ENCODE measurements at places on chromosomes 4 and X.

DNA sequence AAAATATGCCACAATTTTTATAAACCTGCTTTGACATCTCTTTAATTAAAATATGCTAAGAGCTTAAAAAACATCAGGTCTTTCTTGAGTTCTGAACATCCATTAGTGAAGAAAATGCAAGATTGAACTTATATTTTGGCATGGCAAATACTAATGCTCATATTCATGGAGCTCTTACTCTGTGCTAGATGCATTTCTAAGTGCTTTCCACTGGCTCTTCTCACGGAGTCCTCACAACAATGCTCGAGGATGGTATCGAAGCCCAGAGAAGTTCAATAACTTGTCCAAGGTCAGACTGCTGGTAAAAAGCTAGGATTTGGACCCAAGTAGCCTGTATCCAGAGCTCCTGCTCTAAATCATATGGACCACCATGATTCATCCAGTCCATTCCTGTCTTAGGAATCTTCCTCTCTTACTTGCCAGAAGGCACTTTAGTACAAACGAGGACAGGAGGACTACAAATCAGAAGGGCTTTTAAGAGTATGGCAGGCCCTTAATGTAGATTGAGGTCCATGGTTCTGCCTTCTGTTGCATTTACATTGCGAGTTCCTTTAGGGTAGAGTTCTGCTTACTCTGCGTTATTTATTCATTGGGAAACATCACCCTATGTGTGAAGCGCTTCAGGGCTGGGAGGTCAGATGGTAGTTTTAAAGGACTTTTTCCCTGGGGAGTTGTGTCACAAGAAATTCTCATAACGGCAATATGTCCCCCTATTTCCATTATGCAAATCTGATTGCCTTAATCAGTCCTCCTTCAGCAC lies 199.2 kb downstream of the RASL11B start:
- no peak for DNase-seq

GRCh38 chr4:140717313-140717712 lies 38.9 kb downstream of the TBC1D9 start:
- DNase-seq = no peak

- no peak for DNase-seq
Measured at GRCh38 chr4:127997534-127998388, 32.6 kb downstream of the ABHD18 start.

DNA sequence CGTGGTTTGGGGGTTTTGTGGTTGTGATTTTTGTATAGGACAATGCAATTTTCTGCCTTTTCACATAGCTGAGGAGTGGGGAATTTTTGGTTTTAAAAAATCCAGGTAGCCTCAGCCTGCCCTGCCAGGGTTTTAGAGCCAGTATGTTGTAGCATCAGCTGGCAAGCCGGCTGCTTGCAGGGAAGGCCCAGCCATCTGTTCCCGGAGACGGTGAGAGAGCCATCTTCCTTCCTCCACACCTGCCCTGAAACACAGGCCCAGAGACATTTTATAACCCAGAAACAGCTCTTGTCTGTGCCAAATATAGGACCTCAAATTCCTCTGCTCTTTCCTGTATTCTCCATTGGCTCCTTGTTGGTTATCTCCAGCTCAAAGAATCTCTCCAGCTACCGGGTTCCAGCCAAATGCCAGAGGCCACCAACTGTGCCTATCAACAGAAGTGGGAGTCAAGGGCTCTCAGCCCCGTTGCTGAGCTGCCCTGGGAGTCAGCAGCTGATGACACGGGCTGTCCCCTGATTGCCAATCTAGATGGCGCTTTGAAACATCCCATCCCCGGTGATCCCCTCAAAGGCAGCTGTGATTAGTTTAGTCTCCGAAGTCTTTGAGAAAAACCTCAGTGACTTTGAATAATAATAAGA lies 595.2 kb downstream of the MID1IP1 start:
- no peak for DNase-seq

GRCh38 chr4:127959794-127960193 lies 5.2 kb downstream of the MFSD8 start:
- no peak for DNase-seq

DNA sequence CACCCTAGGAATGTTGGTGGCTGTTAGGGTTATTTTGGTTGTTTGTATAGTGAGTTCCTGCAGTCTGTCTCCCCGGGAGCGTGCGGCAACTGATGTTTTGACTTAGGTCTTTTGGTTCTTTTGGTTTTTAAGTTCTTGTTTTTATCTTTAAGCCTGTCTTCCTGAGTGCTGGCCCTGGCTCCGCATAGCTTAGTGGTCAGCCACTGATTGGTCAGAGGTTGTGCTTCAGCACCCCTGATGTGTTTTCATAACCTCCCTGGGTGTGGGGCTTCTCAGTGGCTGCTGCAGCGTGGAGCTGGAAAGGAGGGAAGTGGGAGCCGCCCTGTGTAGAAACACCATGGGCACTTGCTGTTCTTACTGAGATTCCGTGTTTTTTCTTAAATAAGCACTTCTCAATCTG lies 5.1 kb downstream of the PIGG start:
- DNase-seq = no peak

GRCh38 chr4:31043382-31044062 lies 323.4 kb downstream of the PCDH7 start:
- DNase-seq = no peak

DNA sequence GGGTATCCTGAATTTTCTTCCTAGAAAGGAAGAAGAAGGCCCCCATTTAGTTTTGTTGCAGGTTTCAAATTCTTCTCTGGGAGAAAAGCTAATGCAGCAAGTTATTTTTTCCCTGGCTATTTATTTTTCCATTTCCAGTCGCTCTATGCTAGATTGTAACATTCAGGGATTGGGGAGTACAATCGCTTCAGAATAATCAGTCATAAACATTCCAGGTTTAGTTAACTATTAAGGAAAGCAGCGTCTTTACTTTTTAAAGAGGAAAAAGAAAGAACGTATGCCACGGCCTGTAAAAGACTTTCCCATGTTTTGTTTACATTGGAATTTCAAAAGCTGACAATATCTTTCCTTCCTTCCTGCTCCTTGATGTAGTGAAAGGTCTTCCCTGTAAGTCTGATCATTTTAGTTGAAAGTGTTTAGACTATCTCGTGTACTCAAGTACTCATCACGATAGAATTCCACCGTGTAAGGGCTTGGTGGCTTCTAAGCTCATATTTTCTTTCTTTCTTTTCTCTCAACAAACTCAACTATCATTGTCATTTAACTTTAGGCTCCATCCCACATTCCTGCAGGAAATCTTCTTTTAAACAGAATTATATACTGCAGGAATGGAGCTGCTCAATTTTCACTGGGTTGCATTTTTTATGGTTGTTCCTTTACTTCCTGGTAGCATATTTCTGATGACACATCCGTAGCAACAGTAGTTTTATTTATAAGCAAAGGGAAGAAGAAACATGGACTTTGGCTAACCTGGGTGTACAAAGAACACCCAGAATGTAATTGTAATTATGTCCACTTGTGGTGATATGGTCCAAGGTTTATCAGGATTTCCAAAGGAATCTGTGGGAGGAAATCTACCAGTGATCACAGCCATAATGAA lies 213.1 kb upstream of the FAT1 start:
- DNase-seq = no peak

- DNase-seq = no peak
Measured at GRCh38 chr4:41496977-41497376, 41.0 kb upstream of the LIMCH1 start.

Measured in activated CD8-positive, alpha-beta memory T cell treated with anti-CD3 and anti-CD28 coated beads for 1 hour (primary cell).